Erythroblast (primary cell): ENCODE measurements at places on chromosomes 2 and 18.

DNA sequence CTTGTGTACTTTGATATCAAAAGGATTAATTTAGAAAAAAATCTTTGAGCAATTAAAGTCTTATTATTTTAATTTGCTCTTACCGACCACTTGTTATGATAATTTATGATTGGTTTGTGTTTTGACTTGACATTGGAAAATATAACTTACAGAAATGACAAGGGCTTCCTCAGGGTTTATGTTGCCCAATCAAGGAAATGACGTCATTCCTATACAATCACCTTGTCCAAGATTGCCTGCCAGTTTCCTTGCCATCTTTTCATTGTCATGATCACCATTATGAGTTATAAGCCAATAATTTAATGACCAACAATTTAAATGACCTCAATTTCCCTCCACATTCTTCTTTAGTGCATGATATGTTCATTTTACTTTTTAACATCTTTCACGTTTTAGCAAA lies 351.8 kb upstream of the TMEFF2 start:
- no peak for DNase-seq

DNA sequence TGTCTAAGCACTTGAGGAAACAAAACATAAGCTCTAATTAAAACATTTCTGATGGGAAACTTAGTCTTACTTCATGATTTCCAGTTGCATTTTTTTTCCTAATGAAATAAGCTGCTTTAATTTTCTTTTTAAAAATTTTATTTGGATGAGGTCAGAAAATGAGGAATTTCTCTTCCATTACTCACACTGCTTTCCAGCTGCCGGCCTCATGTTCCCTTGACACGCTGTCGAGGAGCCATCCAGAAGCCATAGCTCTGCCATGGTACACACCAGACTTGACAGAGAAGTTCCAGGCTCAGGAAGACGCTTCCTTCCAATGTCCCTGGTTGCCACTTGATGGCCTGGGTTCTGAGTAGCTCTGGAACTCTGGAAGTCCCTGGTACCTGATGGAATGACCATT lies 12.1 kb upstream of the MAPRE2 start:
- DNase-seq = no peak

DNA sequence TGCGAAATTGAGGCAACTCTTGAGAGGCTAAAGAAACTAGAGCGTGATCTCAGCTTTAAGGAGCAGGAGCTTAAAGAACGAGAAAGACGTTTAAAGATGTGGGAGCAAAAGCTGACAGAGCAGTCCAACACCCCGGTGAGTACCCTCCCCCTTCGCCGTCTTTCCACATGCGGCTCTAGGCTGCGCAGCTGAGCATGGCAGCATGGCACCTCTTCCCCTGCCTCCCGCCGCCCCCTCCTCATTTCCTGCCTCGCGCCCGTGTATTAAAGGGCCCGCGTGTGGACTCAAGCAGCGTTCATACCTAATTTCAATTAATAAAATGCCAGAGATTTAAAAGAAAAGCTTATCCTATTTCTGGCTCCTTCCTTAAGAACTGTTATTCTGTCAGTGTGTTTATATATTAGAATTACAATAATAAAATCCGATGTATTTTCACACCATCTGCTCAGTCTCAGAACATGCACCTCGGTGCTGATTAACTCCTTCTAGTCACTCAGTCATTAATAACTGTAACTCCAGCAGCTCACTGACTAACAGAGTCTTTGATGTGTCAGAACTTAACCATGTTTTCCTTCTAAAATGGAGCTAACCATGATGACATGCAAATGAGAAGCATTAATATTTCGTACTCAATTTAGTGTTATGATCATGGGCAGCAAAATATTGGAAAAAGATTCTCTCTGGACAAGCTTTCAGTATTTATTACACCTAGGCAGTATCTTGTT lies 137.4 kb upstream of the CDCA7 start:
- DNase-seq = no peak

DNA sequence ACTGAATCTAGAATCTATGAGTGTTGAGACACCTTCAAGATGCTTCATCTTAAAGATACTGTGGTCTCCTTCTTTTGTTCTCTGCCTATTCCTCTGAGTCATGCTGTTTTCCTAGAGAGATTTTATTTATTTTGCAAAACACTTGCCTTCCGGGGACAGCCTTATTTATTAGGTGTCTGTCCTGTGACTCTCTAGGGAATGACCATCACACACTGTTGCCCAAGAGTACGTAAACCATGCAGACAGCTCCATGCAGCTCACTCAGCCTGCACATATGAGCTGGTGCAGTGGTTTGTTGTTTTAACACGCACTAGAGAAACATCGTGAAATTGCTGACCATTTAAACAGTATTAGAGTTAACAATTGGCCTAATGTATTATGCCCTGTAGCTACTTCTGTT lies 12.4 kb upstream of the ADCYAP1 start:
- DNase-seq = no peak

GRCh38 chr18:58300867-58301266 lies 256.8 kb downstream of the NEDD4L start:
- no peak for DNase-seq

DNA sequence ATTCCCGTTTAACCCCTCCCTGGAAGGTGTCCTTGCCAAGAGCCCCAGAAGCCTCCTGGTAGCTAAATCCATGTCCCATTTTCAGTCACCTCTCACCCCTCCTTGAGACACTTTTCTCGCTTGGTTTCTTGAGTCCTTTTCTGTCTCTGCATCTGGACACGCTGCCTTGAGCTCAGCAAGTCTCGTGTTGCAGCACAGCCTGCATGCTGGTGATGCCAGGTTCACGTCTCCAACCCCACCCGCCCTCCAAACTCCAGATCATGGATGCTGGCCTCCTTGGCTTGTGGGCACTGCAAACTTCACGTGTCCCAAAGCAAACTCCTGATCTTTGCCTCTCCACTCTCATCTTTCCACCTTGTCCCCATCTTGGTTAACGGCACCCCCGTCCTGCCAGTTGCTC lies 39.3 kb downstream of the CENPO start:
- DNase-seq = no peak

DNA sequence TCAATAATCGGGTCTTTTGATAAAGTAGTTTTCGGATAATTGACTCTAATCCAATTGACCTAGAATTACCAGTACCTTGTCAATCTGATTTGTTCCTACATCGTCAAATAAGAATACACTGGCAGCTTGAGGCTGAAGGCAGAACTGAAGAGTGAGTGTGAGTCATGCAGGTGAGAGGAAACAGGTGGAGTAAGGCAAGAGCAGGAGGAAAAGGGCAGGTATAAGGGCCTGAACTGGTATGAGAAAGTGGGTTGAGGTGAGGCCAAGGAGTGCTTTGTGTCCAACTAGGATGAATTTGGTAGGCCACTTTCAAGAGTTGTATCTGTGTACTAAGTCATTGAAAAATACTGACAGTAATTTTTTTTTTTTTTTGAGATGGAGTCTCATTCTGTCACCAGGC lies 186.0 kb downstream of the ZNF385B start:
- DNase-seq = no peak

- DNase-seq = no peak
These were observed 128.5 kb upstream of the VRK2 start for GRCh38 chr2:57918126-57918525.

DNA sequence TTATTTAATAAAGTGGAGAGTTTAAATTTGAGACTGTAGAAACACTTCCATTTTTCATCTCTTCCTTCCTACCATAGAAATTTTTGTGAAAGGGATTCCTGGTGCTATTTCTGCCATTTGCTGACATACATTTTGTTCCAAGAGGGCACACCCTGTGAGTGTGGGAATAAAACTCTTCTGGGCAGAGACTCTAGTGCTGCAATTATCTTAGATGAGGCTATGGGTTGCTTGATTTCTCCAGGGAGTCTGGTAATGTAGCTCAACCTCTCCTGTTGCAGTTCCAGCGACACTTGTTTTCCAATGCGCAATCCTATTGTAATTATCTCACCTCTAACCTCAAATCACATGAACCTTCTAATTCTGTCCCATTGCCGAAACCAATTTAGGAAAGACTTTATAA lies 60.1 kb upstream of the ZSWIM2 start:
- no peak for DNase-seq

DNA sequence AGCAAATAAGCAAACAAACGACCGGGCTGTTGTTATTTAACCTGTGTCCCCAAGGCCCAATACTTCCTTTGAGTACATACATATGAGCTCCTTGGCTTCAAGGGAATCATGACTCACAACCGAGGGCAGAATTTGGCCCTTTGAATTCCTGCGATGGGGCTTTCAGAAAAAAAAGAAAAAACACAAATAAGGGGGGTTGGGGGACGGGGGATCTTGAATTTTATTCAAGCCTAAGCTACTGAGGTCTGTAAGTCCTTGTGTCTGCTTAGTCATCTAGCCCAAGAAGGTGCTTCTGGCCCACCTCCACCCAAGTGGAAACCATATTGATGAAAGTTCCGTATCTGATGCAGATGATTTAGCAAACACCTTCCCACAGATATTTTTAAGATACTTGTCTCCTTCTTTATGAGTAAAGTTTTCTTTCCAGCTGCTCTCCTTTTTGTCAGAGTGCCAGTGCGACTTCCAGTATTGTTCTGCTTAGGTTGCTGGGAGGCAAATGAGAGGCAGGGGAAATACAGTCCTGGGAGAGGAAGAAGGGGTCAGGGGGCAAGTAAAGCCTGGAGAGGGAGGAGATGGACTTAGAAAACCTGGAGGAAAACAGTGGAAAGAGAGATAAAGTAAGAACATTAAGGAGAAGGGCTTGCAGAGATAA lies 169.6 kb downstream of the ZEB2 start:
- DNase-seq = no peak

GRCh38 chr2:20291106-20291564 lies 59.5 kb downstream of the PUM2 start:
- DNase-seq = peak; percentile 75

- DNase-seq = no peak
These were observed 88.3 kb downstream of the INSIG2 start for GRCh38 chr2:118176601-118177000.

GRCh38 chr2:113877711-113878598 lies 11.9 kb upstream of the ACTR3 start:
- peak; percentile 53 for DNase-seq

DNA sequence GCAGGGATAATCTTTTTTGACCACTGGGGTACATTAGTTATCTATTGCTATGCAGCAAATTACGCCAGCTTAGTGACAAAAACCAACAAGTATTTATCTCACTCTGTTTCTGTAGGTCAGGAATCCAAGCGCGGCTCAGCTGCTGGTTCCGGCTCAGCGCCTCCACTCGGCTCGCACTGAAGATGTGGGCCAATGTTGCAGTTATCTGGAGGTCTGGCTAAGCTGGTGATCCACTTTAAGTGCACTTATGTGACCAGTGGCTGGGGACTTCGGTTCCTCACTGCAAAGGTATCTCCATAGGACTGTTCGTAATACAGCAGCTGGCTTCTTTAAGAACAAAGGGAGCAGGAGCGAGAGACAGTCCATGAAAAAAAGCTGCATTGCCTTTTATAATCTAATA lies 591.9 kb downstream of the TMEM182 start:
- no peak for DNase-seq

- no peak for DNase-seq
These were observed 292.1 kb downstream of the PTGR3 start for GRCh38 chr18:74916773-74917393.

GRCh38 chr2:95086017-95086416 lies 35.6 kb downstream of the MRPS5 start:
- no peak for DNase-seq

DNA sequence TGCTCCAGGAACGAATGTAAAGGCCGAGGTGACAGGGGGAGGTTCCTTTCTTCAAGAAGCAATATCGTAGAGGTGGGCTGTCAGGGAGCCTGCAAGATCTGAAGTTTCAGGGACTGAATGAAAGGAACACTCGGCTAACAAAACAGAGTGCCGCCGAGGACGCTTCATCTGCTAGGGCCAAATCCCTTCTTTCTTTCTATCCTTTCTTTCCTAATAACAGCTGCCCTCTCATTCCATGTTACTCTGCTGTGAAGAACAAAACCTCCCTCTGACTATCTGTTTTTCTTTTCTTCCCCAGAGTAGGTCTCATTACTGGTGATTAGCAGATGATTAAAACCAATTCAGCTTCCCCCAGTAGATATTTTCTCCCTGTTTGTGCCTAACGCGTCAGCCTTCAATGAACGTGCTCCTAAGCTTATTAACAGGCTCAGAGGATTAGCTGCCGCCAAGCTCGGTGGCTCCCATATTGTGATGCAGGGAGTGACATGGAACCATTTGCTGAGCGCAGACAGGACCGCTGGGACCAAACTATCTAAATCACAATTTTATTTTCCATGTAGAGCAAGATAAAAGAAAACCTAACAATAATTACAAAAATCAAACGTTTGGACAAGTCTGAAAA lies 414.6 kb downstream of the TMEM182 start:
- DNase-seq = no peak

DNA sequence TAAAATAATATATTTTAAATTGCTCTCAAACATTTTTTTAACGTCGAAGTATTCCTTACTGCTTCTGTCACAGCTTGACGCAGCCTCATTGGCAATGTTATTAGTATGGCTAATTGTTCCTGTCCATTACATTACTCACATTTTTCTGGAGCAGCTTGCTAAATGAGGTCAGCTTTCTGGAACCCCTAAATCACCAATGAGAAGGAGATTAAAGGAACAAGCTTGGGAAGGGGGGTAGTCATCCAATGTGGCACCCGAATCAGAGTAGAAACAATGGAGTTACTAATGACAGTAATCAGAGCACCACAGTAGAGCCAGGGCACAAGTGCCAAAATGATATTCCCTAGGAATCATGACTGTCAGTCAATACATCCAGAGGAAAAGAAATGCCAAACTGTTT lies 5.1 kb downstream of the NEUROD1 start:
- DNase-seq = no peak

- DNase-seq = peak; percentile 25
These were observed 447.5 kb upstream of the FSIP2 start for GRCh38 chr2:185291035-185291647.

GRCh38 chr2:128263902-128264331 lies 54.8 kb downstream of the HS6ST1 start:
- no peak for DNase-seq

DNA sequence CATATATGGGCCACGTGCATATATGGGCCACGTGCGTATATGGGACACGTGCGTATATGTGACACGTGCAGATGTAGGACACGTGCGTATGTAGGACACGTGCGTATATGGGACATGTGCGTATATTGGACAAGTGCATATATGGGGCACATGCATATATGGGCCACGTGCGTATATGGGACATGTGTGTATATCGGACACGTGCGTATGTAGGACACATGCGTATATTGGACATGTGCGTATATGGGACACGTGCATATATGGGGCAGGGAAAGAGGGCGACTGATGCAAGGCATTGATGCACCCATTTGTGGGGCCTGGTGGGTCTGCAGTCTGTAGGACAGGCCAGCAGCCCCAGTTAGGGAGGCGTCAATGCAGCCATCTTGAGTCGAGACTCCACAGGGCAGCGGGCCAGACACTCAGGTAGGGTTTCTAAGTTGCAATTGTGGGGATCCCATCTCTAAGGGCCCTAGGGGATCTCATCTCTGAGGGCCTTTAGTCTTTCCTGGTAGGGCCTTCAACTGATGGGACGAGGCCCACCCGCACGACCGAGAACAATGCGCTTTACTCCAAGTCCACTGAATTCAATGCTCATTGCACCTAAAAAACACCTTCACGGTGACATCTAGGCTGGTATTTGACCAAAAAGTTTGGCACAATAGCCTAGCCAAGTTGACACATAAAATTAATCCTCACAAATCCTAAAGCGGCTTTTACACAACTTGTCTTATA lies 92.3 kb upstream of the ZNF516 start:
- DNase-seq = no peak
